ENCODE measurements at places on chromosomes 7 and 10.

- DNase-seq: no peak
These were observed 9.5 kb downstream of the SLC13A1 start for GRCh38 chr7:123190109-123190831.

GRCh38 chr7:5194571-5194970 lies 4.5 kb downstream of the WIPI2 start:
- DNase-seq: no peak

DNA sequence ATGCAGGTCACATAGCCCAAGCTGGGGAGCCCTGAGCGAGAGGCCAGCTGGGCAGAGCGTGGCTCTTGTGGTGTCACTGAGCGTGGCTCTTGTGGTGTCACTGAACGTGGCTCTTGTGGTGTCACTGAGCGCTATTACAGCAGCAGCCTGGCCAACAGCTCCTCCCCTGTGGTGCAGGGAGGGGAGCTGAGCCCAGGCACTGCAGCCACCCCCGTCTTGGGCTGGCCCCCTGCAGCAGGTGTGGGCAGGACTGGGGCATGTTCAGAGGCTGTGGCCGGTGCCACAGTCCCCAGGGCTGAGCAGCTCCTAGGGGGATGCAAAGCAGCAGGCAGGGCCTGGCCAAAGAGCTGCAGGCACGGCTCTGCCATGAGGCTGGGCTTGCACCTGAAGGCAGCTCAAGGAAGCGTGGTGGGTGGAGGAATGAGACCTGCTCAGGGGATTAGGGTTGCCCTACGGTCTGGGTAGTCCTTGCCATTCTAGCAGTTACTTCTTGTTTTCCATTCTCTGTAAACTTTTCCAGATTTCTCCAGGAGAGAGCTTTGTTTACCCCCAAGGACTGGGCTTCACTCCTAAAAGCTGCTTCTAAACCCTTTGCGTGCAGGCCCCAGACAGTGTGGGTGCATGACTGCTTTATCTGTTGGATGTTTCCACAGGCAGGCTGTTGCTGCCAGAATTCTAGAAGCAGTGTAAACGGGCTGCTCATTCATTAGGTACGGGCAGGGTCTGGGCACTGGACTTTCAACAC lies 29.2 kb downstream of the ZNF783 start:
- no peak for DNase-seq

- DNase-seq: no peak
These were observed 205.2 kb downstream of the GRM8 start for GRCh38 chr7:127047521-127047920.

DNA sequence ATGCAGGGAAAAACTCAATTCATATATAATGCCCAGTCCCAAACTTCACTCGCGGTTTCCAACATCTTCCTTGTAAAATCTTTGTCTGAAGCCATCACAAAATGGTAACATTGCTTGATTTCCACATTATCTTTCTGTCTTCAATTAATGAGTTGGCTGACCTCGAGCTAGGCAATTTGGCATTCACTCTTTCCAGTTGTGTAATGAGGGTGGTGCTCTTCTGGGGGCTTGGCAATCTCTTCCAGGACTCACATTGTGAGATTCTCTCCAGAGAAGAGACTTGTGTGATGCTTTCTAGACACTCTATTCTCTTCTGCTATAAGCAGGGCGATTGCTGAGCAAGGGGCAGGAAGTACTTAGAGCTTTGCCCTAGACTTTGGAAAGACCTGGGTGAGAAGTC lies 179.5 kb downstream of the JCAD start:
- DNase-seq: no peak

- DNase-seq: no peak
These were observed 71.1 kb downstream of the CFAP58 start for GRCh38 chr10:104424719-104425118.

- DNase-seq: no peak
These were observed 29.4 kb upstream of the TNRC18 start for GRCh38 chr7:5452937-5453540.

- no peak for DNase-seq
These were observed 855.9 kb downstream of the GRID1 start for GRCh38 chr10:85510682-85511081.

GRCh38 chr10:80503584-80504157 lies 34.0 kb upstream of the SH2D4B start:
- no peak for DNase-seq

DNA sequence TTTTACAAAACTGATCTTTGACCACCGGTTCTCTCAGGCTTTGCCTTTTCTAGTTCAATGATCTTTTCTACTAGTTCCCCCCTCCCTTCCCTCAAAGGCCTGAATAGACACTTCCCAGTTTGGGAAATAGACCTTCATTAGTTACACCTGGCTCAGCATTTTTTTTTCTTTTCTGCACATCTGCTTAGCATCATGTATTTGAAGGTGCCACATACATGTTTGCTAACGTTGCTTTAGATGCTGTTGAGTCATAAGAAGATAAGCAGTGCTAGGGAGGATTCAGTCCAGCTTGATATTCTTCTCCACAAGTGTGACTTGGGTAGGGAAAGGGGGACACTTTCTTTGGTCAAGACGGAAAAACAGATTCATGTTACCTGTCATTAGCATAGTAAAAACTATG lies 78.3 kb downstream of the BICC1 start:
- no peak for DNase-seq

DNA sequence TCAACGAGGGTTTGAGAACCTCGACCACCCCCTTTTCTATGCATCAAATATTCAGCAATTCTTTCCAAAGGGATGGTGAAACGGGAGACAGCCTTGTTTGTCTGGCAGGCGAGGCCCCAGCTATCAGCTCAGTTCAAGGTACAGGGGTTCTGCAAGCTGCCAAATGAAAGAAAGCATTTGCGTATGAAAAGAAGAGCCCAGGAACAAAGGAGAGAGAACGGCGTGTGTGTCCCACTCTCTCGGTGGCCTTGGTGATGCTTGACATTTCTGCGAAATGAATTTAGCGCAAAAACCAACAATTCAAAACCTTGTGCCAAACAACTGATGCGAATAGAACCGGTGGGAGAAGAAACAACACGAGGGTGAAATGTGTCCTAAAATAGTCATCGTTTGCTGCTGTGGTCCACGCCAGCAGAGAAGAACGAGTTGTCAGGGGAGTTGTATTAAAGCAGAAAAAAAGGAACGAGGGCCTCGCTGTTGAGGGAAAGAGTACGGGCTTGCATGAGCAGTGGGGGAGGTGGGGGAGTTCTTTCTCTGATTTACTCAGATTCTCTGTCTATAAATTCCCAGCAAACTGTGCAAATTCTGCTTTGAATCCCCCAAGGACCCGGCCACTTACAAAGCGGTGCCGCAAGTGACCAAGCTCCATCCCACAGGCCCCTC lies 97.7 kb downstream of the TMEM130 start:
- DNase-seq: no peak
